NCI-H1436 (cell line): ENCODE measurements at places on chromosomes 2 and 18.

- no peak for DNase-seq
Observed at GRCh38 chr2:54587171-54588016, 131.3 kb downstream of the SPTBN1 start.

DNA sequence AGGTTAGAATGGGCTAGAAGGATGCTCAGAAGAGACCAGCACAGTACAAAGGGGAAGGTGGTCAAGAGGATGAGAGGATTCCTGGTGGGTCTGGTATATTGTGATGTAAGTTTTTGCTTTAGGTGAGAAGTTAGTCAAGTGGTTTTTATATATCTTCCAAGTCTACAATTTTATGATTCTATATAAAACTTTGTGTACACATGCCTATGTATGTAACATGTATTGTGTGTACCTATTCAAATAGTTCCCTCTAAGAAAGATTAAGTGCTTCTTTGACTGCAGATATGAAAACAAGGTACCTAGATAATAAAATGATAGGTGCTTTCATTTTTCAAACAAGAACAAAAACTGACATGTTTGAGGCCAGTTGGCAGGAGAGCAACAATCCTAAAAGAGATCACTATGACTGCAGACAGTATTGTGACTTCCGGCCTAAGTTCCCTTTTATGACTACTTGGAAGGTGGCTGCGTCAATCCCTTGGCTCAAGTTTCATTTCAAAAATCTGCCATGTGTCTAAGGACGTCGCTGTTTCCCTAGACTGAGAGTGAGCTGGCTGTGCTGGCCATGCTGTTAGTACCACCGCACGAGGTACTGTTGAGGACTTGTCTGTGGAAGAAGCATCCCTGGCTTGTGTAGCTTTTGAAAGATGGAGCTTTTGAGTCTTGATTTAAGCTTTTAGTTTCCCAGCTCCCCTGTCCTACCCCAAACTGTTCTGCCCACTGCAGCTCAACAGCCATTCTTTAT, 123.1 kb downstream of the PRPF40A start:
- no peak for DNase-seq

DNA sequence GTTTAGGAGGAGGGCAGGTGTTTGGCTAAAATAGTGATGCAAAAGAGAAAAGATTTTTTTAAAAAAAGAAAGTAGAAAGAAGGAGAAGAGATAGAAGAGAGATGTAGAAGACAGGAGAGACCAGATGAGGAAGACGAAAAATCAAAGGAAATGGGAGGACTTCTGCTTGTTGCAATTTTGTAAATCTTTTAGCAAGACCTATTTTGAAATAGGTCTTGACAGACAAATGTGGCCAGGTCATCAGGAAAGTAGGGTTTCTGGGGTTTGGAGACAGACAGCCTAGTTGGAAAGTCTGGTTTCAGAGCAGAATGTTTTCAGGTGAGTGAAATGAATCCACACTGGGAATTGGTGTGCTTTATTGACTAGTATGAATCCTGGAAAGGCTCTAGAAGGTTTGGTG, 104.5 kb upstream of the CAVIN2 start:
- no peak for DNase-seq

- no peak for DNase-seq
Observed at GRCh38 chr2:9244985-9245544, 38.5 kb downstream of the ASAP2 start.

DNA sequence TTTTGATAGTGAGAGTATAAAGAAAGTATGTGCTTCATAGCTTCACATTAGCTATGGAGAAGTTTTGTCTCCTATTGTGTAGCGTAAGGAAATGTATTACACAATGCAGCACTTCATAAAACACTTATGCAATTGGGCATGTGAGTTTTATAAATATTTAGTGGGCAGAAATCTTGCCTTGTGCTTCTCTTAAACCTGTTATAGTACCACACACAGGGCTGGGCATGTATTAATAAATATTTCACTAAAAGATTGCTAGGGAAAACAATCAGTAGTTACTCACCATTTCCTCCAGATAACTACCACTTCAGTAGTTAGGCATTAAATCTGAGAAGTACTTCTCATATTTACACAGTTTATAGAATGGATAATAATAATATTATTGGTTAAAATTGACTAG, 1080.8 kb upstream of the PIK3C3 start:
- DNase-seq, result no peak

DNA sequence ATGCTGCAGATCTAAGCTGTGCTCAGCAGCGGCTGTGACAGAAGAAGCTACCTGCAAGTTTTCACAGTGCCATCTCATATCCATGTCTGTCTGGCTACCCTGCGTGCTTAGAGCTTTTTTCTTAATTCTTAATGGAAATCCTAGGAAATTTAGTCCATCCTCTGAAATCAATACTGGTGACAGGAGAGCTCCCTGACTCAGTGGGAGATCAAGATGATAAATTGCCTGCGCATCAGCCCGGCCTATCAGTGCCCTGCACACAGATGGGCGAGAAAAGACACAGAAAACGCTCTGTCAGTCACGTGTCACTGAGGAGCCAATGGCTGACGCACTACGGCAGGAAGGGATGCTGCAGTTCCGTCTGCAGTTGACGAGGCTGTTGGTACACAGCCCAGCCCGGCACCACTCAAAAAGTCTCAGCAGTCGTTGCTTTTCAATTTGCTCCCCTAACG, 819.6 kb upstream of the FSHR start:
- DNase-seq, result no peak

- DNase-seq, result no peak
Observed at GRCh38 chr2:193124815-193125214, 930.1 kb upstream of the TMEFF2 start.

- DNase-seq, result no peak
Observed at GRCh38 chr2:68103030-68103708, 40.4 kb upstream of the C1D start.

- DNase-seq, result no peak
Observed at GRCh38 chr2:112924360-112924759, 13.4 kb downstream of the IL37 start.

DNA sequence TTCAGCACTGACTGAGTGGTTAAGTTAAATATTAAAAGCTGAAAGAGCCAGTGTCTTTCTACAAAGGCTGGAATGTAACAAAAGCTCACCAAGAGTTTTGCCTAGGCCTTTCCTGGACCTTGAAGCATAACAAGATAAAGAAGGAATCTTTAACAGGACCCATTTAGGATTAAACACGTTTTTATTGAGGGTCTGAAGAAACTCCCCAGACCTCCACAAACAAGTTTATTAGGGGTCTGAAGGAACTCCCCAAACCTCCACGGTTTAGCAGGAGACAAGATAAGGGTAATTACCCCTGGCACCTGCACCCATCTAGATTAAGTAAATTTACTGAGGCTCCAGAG, 104.0 kb downstream of the ACAA2 start:
- no peak for DNase-seq

DNA sequence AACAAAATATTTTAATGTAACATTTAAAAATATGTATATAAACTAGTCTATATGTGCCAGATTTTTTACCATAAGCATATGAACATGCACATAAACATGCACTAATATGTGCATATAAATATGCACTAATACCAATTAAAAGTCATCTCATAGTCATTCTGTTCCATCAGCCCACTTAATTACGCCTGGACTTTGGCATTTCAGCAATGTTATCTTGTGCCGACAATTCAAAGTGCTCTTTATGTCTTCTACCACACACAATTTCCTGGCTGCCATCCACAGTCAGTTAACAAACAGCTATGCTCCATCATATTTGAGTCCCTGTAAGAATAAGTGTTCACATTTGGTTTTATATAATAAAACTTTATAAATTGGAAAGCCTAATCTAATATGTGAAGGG, 92.6 kb upstream of the TSPYL6 start:
- no peak for DNase-seq

DNA sequence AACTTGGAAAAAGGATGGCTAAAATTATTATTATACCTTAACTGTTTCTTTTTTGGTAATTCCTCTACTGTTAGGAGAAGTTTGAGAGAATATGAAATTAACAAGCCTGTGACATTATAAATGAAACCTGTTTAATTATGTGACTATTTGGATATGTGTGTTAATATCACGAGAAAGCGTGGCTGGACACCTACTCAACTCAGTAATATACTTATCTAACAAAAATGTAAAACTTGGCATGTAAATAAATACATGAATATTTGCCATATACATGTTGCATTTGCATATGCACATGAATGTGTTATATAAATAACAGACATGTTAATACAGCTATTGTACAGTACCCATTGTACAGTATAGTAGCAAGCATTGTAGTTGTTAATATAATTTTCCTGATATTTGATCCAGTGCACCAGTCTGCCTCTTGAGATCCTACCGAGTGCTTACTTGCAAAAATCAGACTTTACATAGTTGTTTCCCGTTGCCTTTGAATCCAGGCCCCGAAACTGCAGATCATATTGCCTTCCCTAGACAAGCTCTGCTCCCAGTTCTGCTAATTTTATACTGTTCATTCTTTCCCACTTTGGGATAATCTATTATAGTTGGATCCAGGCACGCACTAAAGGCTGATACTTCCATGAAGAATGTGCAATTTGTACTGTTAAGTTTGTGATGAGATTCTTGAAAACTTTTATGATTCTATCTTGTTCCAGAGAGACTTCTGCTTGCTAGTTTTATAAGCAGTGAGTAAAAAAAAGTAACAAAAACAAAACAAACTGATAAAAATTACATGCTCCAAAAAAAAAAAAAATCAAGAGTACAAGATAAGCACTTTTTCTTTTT, 395.6 kb downstream of the ARHGAP15 start:
- DNase-seq, result no peak

- DNase-seq, result no peak
Observed at GRCh38 chr18:7303316-7304060, 72.6 kb downstream of the LRRC30 start.

DNA sequence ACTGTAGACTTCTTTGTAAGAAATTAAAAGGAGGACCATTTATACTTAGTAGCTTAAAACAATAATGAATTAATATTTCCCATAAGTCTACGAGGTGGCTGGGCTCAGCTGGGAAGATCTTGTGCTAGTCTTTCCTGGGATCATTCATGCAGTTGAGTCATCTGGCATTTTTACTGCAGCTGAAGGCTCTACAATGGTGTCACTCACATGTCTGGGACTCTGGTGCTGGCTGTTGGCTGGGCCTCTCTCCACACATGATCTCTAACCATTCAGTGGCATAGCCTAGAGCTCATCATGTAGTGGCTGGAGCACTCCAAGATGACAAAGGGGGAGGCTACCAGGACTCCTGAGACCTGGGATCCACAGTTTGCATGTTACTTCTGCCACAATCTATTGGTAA, 35.5 kb downstream of the CLASP1 start:
- no peak for DNase-seq

GRCh38 chr2:44450806-44451205, 89.1 kb downstream of the CAMKMT start:
- no peak for DNase-seq
